ENCODE measurements at places on chromosomes 7 and 10.

GRCh38 chr7:97022491-97023306 lies 1.9 kb downstream of the DLX5 start:
- DNase-seq = no peak

- DNase-seq = no peak
Measured at GRCh38 chr10:62562101-62562500, 187.9 kb downstream of the ZNF365 start.

DNA sequence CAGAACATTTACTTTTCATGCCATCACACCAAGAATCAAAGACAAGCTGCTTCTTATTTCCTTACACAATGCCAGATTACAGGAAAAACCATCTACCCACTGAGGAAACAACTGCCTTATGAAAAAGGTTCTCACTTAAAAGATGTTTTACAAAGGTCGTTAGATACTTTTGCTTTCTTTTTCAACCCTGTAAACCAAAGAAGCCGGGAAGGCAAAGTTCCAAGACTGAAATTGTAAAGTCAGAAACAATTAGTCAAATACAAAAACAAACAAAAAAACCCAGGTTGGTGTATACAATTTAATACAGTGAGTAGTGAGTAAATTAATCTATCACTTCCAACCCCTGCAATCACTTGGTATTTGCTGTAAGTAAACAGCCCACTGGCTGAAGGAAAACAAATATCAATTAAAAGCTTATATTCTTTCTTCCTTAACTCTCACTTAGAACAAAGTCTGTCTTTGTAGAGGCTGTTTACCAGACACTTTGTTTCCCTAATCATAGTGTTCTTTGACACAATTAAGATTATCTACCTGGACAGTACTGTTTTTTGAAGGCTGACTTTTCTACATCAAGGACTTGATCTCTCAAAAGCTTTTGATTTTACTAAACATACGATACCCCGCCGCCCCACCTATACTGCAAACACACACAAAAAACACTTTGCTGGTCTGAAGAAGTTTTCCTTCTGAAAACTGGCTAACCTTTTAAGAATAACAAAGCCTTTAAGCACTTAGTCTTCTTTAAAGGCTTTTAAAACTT lies 18.1 kb downstream of the ERLIN1 start:
- no peak for DNase-seq

- no peak for DNase-seq
Measured at GRCh38 chr10:50438049-50438936, 185.5 kb downstream of the SGMS1 start.

GRCh38 chr7:81676813-81677212 lies 93.0 kb downstream of the HGF start:
- no peak for DNase-seq

DNA sequence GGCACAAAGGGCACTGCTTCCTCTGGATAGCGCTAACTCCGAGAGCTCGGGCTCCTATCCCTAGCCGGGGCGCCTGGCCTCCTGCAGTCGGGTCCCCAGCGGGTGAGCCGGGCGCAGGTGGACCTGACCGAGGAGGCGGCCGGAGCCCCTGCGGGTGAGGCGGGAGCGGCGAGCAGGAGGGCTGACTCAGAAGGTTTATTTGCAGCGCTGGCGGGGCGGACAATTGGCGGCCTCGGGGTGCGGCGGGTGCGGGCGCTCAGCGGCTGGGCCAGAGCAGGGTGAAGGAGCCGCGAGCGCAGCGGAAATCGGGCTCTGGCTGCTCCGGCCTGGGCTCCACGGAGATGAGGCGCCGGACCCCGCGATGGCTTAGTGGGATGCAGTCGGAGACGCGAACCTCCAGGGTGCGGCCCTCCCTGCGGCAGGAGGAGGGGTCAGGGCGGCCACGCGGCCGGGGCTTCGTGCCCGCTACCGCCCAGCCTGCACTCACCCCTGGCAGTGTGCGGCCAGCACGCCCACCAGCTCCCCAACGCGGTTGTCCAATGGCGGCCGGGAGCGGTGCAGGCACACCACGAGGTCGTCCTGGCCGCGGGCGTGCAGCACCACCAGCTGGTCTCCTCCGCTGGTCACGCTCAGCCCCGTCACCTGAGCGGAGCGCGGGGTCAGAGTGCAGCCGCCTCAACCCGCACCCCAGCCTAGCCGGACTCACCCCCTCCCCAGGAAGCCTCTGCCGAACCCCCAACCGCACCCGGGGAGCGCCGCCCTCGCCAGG lies 16.1 kb downstream of the MYO1G start:
- no peak for DNase-seq

Measured in activated CD4-positive, alpha-beta T cell treated with anti-CD3 and anti-CD28 coated beads, Interleukin-2, amount 50 U/mL, for 1 hour (primary cell).